ENCODE measurements at places on chromosomes 12 and 14.

- no peak for DNase-seq
These were observed 24.9 kb downstream of the UBE3B start for GRCh38 chr12:109502332-109502731.

DNA sequence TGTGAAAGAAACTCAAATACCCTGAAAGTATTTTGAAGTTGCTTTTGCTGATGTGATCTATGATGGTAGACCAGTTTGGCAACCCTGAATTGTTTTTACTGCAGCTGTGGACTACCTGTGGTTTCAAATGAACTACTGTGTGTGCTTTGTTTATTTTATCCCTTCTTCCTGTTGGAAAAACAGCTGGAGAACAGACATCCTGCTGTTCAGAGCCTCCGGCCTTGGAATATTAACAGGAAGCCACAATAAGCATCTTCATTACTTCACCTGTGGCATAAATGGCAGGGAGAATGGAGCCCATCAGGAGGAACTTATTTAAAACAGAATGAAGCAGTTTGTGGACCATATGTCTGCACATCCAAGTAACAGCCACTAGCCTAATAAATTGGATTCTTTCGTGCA, 104.8 kb downstream of the DUSP6 start:
- DNase-seq: no peak

DNA sequence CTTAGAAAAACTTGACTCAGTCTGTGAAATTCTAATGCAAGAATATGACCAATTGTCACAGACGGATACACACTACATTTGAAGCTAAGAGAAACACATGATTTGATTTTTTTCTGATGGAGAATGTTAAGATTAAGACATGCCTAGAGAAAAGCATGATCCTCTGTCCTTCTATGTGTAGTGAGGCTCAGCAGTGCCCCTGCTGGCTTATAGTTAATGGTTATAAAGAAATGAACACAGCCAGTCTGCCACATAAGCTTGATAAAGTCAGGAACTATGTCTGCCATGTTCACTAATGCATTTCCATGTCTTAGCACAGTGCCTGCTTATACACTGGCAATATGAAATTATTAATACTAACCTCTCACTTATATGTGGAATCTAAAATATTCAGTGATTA, 168.1 kb upstream of the DAAM1 start:
- peak; percentile 25 for DNase-seq

DNA sequence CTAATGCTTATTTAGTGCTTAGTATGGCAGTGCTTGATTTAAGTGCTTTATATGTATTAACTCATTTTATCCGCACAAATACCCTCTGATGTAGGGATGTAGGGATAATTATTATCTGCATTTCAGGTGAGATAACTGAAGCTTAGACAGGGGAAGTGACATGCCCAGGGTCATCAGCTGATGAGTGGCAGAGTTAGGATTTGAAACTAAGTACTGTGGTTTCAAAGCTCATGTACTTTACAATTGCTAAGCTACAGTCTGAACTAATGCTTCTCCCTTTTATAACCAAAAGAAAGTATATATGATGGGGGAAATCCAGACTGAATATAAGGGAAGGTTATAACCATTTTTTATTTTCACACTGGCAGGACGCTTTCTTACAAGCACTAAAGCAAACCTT, 229.6 kb upstream of the NAV3 start:
- no peak for DNase-seq

- DNase-seq: no peak
These were observed 56.3 kb downstream of the RPH3A start for GRCh38 chr12:112847708-112848337.

GRCh38 chr12:39275846-39276245, 167.1 kb downstream of the KIF21A start:
- no peak for DNase-seq
